ENCODE measurements at places on chromosomes 1 and 21.

GRCh38 chr1:25145775-25146393, 86.4 kb downstream of the SYF2 start:
- no peak for DNase-seq

DNA sequence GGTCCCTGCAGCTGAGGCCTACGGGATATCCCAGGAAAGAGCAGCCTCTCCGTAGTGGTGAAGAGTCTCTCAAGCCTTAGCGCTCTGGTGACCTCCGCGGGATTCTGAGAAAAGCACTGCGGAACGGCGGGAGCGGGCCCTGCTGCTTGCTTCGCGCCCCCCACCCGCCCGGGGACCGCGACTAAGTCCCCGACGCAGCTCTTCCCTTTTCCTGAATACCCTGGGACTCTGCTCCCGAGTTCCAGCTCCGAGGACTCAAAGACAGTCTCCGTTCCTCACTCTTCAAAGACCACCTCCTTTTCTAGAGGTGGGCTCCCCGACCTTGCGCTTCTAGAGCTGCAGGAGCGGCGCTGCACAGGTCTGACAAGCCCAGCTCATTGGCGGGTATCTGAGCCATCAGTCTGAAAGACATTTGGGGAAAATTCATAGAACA, 3.6 kb upstream of the PRRX1 start:
- DNase-seq = no peak

- DNase-seq = no peak
These were observed 48.1 kb downstream of the KIF21B start for GRCh38 chr1:200975458-200975857.

DNA sequence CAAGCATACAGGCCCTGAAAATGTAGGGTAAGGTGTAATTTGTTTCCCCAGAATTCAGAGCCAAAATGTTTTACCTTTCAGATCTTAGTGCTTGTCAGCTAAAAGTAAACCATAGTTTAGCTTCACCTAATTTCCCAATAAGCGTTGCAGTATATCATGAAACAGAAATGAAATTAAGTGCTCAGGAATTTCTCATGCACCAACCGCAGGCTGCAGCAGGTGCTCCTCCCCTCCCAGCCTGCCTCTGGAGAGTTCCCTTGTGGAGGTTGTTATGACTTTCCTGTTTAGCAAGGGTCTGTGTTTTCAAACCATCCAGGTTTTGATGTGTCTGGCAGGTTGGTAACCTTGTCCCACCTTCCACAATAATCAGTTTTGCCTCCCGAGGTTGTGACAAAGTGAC, 118.5 kb downstream of the HLX start:
- DNase-seq = no peak

- no peak for DNase-seq
These were observed 404.4 kb downstream of the USP25 start for GRCh38 chr21:16134134-16134533.

GRCh38 chr1:85371021-85371420, 93.9 kb downstream of the DDAH1 start:
- DNase-seq = no peak

GRCh38 chr1:33814166-33814565, 49.7 kb upstream of the HMGB4 start:
- DNase-seq = no peak

- DNase-seq = no peak
These were observed 126.5 kb downstream of the ADSS2 start for GRCh38 chr1:244325056-244325758.

DNA sequence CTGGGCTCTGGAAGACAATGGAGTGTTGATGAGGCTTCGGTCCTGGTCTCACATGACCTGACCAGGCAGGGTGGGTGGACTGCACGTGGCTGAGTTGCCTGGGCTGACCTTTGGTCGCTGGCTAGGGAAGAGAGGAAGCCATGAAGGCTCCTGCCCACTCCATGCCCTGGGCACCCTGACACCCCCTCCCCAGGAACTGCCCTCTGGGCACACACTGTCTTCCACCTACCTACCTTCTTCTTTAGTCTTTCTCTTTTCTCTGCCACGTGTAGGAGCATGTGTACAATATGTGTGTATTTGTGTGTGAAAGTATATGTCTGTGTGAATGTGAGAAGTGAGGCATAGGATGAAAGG, 15.1 kb downstream of the POU3F1 start:
- DNase-seq = no peak

DNA sequence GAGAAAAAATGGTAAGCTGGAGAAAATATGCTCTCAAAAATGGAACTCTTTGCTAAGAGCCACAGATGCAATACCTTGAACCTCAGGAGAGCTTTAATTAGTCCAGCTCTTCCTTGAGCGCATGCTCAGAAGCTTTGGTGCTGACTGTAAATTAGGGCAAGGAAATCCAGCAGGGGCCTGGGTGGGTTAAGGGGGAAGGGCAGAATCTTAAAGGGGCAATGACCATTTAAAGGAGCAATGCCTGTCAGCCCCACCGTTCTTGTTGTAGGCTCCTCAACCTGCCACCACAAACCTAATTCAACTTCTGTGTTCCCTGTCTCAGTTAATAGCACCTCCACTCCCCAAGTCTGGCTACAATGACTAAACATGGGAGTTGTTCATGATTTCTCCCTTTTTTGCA, 6.8 kb upstream of the SLC22A15 start:
- no peak for DNase-seq

GRCh38 chr1:91856996-91857395, 29.0 kb downstream of the TGFBR3 start:
- DNase-seq = no peak

GRCh38 chr1:229440851-229441537, 7.1 kb upstream of the ACTA1 start:
- no peak for DNase-seq
